C1 segment of cervical spinal cord (tissue), 14 donors: ENCODE measurements at places on chromosomes 7 and 10.

DNA sequence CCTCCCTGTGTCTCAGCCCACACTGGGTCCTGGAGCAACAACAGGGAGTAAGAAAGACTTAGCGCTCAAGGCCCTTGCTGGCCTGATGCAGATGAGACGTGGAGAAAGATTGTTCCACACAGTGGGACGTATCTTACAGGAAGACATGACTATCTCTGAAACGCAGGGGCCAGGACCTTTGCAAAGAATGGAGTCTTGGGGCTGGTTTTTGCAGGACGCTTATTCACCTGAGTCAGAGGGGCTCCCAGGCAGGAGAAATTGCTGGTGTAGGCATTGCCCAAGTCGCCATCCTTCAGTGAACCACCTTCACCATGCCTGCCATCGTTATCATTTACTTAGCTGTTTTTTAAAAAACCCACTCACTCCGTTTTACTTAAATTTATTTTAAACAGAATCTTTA lies 11.8 kb upstream of the GDF10 start:
- no peak for DNase-seq

DNA sequence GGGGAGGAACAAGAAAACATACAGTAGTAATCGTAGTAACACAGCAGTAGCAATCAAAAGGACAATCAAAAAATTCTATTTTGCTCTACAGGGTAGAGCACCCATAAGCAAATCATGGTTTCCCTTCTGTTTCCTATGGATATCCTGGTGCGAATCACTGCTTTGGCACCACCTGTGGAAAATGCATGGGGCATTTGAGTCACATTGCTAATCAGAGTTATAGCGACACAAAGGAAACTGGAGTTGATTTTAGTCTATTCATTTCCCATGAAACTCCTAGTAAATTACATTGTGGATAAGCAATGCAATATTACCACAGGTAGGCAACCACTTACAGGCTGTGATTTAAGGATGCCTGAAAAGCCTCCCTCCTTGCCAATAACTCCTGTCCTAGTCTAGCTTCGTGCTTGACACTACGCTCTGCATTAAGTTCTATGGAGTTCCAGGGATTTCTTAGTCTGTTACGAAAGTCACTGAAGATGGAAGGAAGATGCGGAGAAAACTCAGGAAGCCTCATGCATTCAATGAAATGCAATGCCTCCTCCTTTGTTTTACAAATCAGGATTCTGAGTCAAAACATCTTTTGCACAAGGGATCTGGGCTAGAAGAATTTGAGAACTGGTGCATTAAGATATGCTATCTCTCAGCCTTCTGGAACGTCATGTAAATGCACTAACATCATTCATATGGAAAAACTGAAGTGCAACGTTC lies 188.4 kb downstream of the DGKI start:
- DNase-seq, result no peak

DNA sequence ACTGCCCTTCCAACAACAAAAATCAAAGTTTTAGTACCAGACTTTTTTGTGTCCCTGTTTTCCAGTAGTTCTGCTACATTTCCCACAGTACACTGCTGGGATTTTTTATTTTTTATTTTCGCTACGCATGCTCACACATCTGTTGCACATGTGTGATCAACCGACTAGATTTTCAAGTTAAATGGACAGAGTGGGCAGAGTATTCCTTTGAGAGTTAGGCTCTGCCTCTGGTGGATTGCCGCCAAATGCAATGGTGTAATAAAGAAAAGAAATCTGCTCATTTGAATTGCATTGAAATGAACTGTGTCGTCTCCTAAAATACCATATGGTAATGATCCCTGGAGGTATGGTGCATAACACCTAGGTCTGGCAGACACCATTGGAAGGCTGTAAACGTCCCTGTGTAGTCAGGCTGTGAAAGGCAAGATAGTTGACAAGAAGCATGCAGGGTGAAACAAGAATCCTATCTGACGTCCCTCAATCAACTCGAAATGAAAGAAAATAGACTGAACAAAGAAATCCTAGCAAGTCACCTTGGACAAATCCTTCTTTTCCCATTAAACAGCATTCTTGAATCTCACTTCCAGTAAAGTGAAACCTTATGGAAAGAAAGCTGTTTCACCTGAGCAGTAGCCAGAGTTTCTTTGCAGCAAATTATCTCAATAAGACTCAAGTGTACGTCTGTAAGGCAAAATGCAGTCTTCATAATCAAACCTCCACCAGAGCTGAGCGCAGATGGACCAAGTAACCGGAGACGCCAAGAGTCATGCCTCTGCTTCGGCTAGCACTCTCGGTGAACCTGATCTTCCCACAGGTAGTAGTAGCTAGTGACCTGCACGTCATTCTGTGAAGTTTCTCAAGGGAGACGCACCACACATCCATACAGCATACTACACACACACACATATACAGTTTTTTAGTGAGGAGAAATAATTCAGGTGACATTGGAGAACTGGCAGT lies 357.3 kb downstream of the CRPPA start:
- DNase-seq, result no peak

- DNase-seq, result no peak
These were observed 322.4 kb downstream of the HGF start for GRCh38 chr7:81447351-81447952.

GRCh38 chr7:18235819-18236218 lies 208.2 kb upstream of the PRPS1L1 start:
- DNase-seq, result no peak

GRCh38 chr7:157507987-157508386 lies 171.2 kb downstream of the DNAJB6 start:
- DNase-seq, result no peak

GRCh38 chr10:85917601-85918000 lies 449.0 kb downstream of the GRID1 start:
- no peak for DNase-seq

- DNase-seq, result no peak
These were observed 335.2 kb upstream of the ZNF32 start for GRCh38 chr10:43983856-43984271.

DNA sequence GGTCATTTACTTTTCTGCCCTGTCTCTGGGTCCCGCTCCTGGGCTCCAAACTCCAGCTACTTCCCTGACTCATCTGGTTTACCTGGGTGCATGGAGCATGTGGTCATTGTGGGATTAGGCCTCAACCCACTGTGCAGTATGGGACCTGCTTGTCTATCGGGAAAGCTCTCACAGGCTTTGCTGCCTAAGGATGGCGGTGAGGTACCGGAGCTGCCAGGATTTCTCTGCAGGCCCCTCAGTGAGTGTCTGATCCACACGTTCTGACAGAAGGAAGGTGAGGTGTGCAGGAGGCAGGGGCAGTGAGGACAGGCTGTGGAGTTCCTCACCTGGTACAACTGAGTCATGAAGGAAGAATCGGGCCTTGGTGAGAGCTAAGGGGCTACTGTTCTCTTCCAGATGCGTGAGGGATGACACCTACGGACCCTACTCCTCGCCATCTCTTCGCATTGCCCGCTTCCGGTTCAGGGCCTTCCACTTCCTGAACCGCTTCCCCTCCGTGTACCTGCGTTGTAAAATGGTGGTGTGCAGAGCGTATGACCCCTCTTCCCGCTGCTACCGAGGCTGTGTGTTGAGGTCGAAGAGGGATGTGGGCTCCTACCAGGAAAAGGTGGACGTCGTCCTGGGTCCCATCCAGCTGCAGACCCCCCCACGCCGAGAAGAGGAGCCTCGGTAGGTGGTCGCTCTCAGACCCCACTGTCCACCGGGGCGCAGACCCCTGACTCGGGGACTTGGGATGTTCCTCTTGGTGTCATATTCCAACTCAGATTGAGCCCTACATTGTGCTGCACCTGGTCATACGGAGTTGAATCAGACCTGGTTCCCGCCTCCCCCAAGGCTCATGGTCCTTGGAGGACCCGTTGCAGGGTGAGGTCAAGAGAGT lies 56.7 kb downstream of the C10orf120 start:
- no peak for DNase-seq

GRCh38 chr10:131655101-131655849 lies 245.5 kb upstream of the PPP2R2D start:
- no peak for DNase-seq

GRCh38 chr7:155285833-155286232 lies 11.8 kb upstream of the INSIG1 start:
- no peak for DNase-seq

DNA sequence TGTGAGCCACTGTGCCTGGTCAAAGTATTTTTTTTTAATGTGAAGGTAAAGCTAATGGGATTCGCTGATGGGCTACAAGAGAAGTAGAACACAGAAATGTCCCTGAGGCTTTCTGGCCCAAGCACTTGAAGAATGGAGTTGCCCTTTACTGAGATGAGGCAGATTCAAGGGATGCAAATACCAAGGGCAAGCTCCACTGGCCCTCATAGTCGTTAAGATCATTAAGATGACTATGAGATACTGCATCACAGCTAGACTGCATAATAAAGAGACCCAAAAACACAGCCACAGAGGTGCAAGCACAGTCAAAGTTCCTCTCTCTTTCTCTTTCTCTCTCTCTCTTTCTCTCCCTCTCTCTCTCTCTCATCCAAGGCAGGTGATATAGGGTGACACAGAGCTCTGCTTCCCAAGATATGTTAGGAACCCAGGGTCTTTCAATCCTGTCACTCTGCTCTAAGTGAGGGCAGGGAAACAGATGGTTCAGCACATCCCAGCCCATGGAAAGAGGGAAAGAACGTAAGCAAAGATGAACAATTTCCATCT lies 117.4 kb downstream of the SFMBT2 start:
- no peak for DNase-seq

- DNase-seq, result no peak
These were observed 1174.6 kb upstream of the C7orf33 start for GRCh38 chr7:147415991-147416390.

DNA sequence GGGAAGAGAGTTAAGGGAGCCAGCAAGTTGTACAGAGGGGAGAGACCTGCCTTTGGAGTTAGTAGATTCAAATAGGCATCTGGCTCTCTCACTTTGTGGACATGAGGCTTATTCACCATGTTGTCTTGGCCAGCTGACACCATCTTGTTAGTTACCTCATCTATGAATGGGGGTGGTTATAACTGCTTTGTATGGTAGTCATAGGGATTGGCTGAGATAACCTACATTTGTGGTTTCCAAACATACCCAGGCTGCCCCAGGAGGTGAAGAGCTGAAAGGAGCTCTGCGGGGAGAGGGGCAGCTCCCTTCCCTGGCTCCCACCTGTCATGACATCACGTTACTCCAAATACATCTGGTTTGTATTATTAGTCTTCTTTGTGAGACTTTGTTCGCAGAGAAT lies 393.3 kb upstream of the AUTS2 start:
- no peak for DNase-seq

- DNase-seq, result no peak
These were observed 96.2 kb downstream of the GLCCI1 start for GRCh38 chr7:8064828-8065227.

GRCh38 chr10:101694674-101695403 lies at the start of gene FBXW4:
TSS of gene FBXW4 (minus strand) at chr10:101695170. CDS start at chr10:101695105, 65 bp downstream.
- DNase-seq, result peak; percentile 81

GRCh38 chr7:16178092-16178491 lies 243.2 kb downstream of the CRPPA start:
- no peak for DNase-seq

GRCh38 chr7:129437190-129437589 lies 3.0 kb downstream of the STRIP2 start:
- DNase-seq, result no peak

GRCh38 chr10:11264296-11265048 lies 246.8 kb downstream of the CELF2 start:
- DNase-seq, result no peak
